ENCODE measurements at places on chromosomes 7 and 10.

DNA sequence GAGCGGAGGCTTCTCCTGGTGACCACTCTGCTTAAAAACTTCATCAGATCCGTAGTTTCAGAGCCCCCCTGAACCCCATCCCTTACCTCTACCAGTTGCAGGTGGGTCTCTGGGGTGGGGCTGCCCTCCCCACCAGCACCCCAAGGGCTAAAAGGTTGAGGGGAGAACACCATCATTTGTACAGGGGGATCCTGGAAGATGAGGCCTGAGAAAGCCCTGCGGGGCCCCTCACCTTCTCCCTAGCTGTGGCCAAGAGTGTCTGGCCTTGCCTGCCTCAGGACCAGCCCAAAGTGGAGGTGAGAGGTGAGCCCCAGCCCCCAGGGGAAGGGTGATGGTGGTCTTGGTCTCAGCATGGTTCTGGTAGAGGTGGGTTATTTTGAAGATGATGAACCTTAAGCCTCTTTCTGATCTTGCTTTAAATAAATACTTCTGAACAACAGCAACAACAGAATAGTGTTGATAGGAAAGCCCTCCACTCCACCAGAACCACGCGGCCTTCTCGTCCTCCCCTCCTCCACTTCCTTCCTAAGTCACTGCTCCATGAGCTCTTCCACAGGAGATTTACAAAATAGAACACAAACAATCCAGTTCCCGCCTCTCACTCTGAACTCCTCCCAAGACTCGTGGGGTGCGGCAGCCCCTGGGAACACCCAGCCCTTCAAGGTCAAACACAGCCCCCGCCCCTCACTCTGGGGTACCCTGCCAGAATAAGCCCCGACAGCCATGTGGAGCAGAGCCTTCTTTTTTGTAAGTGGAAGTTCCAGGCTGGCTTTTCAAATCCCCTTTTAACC, 169.1 kb downstream of the EGFR start:
- DNase-seq: no peak

DNA sequence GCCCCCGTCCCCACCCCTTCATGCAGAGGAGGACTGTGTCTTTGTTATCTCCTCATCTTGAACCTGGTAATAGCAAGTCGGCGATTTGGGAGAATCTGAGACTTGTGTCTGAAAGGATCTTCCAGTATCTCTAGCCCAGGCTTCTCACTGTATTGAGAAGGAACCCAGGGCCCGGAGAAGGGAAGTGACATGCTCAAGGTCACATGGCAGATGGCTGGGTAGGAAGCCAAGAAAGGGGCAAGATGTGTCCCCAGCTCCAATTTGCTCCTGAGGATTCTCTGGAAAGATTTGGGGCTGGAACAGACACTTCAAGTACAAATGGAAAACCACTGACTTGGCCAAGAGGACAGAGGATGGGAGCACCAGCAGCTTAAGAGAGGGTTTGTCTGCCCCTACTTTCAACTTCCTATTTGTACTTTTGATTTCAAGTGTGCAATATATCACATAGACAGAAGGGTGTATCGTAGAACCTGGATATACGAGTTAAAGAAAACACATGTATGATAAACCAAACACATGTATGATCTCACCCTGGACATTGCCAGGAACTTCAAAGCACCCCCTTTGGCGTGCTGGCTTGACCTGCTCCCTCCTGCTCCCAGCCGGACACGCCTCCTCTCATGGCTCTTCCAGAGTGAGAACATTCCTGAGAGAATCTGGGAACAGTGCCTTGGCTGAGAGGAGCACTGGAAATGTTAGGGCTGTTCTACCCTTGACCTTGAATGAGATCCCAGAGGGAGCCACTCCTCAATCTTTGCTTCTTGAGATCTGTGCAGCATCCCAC, 79.7 kb downstream of the CDH23 start:
- no peak for DNase-seq

GRCh38 chr7:14690486-14690885, 212.1 kb downstream of the DGKB start:
- DNase-seq: no peak

DNA sequence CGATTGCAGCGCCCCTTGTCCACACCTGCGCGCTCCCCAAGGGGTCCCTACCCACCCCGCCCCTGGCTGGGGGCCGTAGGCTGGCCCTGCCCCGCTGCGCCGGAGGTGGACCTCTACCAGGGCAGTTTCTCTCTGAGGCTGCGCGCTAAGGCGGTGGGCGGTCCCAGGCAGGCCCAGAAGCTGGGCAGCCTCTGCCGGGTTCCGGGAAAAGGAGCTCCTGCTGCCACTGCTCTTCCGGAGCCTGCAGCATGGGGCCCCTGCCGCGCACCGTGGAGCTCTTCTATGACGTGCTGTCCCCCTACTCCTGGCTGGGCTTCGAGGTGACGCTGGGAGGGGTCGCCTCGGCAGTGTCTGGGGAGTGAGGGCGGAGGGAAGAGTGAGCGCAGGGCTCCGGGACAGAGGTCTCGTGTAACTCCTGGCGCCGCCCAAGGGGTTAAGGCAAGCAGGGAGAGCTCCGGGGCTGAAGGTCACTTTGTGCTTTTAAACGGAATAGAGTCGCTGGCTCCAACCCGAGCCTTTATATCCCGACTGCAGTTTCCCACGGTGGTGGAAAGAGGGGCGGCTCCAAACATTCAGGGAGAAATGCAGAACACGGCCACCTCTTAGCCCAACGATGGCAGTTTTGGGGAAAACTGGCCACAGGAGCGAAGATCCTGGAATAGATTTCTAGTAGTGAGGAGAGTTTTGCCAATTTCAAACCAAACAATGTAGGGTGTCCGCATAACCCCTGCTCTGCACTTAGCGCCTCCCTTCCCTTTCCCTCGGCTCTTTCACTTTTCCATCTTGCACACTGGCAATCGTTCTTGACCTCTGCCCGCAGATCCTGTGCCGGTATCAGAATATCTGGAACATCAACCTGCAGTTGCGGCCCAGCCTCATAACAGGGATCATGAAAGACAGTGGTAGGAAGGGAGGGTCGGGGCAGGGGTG, at the start of gene GSTK1:
TSS of gene GSTK1 (plus strand) at position 176 of the 930 bp plus-strand sequence. CDS start at position 249, 73 bp downstream.
- DNase-seq: peak; percentile 56

DNA sequence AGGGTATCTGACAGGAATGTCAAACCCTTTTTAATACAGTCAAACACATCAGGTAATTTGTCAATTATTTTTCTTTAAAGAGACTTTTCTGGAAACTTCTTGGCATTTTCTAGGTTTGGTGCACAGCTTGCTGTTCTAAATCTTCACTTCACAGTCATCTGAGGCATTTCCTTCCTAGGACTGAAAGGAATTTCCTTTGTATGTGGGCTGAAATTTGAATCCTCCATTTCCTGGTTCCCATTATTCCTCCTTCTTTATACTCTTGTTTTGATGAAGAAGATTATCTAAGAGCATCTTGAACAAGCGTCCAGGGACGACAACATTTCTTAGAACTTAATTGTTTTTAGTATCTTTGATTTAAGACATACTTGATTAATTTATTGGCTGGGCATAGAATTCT, 24.9 kb downstream of the CALD1 start:
- no peak for DNase-seq

DNA sequence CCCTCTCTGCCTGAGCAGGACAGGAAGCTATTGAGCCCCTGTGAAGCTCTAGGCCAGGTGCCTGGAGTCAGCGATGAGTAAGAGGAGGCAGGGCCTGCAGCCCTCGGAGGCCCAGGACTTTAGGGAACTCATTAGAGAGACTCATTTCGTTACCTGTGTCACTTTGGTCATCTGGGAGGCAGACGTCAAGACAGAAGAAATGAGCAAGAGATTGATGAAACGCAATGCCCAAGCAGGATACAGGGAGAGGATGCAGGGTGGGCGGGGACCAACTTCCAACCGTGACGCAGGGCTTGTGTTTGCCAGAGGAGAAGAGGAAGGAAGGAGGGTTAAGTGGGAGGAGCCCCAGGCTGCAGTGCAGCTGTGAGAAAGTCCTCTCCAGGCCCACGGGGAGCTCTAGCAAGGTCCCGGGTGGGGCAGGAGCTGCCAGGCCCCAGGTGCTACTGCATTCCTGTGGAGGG, 26.4 kb upstream of the GNA12 start:
- no peak for DNase-seq

GRCh38 chr10:58209669-58210068, 58.0 kb downstream of the IPMK start:
- DNase-seq: no peak

DNA sequence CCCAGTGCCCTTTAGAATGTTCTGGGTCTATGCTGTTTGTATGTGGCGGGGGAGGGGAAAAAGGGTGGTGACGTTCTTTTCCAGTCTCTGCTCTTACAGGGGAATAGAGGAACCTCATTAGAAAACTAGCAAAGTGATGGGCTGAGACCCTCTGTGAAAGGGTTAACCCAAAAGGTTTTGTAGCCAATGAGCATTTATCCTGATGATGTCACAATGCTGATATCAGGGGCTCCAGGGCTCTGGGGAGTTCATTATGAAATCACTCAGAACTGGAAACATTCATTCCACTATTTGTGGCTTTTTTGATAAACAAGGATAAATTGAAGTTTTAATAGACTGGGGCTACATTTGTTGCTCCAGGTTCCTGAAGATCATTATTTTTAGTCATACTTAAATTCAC, 71.7 kb downstream of the ARID5B start:
- DNase-seq: no peak

DNA sequence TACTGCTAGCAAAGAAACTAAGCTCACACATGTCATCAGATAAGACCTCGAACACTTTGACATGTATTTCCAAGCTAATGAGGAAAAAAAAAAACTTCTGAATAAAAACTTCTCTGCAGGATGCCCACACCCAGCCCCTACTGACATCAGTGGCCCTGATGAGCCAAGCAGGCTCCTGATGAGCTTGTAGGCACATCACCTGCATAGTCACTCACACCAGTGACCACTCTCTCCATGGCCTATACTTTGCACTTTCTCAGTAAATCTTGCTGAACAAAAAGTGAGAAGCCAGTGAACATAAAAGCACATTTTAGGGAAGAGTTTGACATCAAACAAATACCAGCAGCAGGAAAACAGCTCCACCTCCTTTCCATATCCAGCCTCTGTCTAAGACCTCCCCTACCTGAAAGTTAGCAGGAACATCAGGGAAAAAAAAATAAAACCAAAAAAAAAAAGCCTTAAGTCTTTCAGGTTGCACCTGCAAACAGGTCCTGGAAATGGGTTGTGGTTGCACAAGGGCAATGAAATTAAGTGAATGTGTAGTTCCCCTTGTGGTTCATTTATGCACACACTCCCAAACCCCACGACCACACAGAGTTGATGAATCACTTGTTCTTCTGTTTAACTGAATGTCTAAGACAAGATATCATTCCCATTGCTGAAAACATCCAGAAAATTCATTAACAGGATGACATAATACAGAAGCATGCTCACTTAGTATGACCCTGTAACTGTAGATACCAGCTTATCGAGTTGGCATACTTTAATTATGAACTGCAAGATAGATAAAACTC, 205.2 kb upstream of the PDE1C start:
- no peak for DNase-seq

GRCh38 chr10:111725050-111725449, 458.5 kb downstream of the GPAM start:
- no peak for DNase-seq

GRCh38 chr10:108352771-108353170, 1188.3 kb upstream of the SORCS1 start:
- no peak for DNase-seq

DNA sequence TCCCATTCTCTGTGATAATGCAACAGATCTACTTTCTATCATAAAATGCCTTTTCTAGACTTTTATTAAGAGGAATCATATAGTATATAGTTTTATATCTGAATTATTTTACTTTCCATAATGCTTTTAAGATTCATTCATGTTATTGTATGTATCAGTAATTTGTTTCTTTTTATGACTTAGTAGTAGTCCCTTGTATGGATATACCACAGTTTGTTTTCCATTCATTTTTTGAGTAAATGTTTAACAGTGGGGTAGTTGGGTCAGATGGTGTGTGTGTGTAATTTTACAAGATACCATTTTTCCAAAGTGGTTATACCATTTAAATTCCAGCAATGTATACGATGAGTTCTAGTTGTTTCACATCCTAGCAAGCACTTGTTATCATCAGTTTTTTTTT, 10.4 kb downstream of the PIK3CG start:
- DNase-seq: no peak

- no peak for DNase-seq
Measured at GRCh38 chr10:75403144-75403938, 1.8 kb upstream of the ZNF503 start.

- no peak for DNase-seq
Measured at GRCh38 chr7:134710511-134710853, 63.8 kb downstream of the BPGM start.

DNA sequence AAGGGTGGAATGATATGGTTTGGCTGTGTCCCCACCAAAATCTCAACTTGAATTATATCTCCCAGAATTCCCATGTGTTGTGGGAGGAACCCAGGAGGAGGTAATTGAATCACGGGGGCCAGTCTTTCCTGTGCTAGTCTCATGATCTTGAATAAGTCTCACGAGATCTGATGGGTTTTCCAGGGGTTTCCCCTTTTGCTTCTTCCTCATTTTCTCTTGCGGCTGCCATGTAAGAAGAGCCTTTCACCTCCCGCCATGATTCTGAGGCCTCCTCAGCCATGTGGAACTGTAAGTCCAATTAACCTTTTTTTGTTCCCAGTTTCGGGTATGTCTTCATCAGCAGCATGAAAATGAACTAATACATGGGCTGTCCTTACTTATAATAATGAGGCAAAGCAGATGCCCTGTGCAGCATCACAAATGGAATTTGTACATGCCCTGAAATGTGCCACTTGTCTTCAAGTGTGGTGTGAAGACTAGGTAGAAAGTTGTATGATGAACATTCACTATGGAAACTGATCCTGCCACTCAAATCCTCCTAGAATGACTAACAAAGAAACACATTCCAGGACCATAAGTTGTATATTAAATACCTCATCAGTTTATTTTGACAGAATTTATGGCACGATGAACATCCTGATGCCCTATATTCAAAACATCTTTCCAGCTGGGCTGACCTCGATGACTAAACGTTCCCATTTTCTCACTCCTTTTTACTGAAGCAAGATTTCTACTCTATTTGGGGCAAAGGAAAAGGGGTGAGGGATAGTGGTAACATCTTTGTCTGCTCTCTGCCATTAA, 122.8 kb upstream of the CTTNBP2 start:
- no peak for DNase-seq

DNA sequence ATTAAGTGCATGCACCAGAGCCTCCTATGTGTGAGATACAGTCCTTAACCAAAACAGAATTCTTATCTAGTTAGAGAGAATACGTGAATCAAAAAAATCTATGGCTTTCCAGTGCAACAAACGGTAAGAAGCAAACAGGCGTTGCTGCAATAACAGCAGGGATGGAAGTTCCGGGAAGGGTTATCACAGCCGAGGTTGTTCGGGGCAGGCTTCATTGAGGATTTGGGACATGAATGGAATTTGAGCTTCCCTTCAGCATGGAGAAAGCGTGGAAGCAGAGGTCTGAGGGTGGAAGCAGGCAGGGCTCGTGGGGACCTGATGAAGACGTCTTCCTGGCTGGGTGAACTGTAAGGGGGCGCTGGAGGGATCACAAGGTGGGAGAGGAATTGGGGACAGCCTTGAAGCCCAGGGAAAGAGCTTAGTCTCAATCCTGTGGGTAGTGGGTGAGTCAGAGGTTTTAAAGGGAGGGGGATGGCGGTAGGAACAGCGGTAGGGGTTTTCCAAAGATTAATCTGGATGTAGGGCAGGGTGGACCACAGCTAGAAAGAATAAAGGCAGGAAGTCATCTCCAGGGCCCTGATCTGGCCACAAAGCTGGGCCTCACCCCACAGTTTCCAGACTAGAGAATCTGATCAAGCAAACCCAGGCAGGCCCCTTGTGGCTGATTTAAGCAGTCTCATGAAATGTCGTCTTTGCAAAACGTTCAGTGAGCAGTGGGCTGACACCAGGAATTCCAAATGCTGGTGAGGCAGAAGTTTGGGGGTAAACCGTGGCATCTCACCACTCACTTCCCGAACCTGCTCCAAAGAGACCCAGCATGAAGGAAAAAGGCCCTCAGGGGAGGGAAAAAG, 65.1 kb downstream of the CALML3 start:
- no peak for DNase-seq

GRCh38 chr10:44195112-44196007, 189.5 kb downstream of the CXCL12 start:
- no peak for DNase-seq

All from activated CD4-positive, CD25-positive, alpha-beta regulatory T cell (primary cell).